ENCODE measurements at places on chromosomes 12 and 14.
A peak's percentile ranks its signal among the peaks of the same experiment; 100 is the strongest.

DNA sequence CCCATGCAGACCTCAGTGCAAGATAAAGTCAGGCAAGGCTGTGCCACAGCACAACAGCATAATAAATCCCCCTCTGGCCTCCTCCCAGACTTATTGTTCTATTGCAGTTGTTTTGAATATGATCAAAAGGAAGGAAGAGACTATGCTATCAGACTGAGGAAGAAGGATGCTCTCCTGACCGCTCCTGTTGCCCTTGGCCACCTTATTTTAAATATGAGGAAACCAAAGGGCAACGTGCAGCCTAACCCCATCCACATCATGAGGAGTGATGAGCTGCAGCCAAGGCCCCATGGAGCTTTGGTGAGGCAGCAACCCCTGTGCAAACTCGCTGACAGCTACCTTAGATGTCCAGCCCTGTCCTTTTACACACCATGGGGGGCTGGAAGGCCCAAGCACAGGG is 291.7 kb downstream of the ZFP36L1 start:
- DNase-seq: no peak

DNA sequence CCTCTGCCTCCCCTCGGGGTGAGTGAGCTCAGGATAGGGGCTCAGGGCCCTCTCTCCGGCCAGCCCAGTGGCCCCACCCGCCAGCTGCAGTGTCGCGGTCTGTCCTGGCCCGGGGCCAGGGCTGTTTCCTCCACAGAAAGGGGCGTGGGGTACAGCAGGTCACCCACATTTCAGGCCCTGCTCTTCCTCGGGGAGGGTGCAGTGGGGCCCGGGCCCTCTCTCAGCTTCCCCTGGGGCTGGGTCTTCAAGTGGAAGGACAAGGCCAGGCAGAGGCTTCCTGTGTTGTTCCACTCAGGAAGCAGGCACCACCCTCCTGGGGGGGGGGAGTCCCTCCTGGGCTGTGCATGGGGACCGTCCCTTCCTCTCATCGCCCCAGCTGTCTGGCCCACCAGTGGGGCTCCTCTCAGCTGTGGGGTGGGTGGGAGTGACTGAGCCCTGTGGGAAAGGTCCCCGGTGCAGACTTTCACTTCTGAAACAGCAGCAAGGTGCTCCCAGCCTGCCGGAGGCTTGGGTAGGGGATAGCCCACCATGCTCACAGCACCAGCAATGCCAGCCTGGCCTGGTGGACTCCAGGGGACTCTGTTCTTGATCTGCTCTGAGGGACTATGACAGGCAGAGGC is 3.7 kb downstream of the GPR132 start:
- peak; percentile 75 for DNase-seq

DNA sequence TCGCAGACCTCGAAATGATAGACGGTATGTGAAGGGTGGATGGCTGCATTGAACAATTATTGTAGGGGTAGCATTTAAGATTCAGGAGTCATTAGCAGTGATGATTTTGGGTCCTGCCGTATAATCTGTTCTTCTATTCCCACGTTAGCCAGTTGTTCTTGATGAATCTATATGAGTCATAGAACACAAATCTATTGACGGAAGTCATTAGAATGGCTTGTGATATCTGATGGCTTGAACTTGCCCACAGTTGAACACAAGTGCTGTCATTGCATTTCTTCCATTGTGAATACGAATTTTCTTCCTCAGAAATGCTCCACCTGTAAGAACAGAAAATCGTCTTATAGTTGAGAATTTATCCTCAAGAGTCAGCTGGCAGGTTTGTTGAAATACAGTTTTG is 1.9 kb downstream of the SRSF5 start:
- DNase-seq: no peak

DNA sequence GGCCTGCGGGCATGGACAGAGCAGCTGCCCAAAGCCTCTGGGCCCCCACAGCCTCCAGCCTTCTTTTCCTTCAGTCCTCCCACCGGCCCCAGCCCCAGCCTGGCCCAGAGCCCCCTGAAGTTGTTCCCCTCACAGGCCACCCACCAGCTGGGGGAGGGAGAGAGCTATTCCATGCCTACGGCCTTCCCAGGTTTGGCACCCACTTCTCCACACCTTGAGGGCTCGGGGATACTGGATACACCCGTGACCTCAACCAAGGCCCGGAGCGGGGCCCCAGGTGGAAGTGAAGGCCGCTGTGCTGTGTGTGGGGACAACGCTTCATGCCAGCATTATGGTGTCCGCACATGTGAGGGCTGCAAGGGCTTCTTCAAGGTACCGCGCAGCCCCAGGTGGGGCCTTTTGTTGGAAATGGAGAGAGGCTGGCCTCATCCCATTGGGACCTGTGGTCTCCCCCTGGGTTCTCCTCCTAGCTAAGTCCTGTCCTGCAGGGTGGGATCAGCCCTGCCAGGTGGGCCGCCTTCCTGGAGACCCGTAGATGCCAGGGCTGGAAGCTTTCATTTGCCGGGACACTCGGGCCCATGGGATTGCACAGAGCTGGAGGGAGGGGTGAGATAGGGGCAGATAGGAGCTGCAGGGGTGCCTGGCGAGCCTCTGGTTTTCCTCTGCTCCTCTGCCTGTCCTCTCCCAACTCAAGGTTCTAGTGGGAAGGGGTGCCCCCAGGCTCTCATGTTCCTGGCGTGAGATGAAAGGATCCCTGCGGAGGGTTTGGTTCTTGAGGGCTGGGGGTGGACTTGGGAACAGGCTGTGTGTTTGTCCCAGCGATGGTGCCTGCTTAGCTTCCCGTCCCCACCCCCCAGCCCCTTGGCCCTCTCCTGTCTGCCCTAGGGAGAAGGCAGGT is 3.8 kb downstream of the NR4A1 start:
- no peak for DNase-seq

GRCh38 chr14:104316723-104317491 is 178.5 kb downstream of the KIF26A start:
- DNase-seq: no peak

GRCh38 chr12:42129595-42130204 is 15.0 kb downstream of the GXYLT1 start:
- no peak for DNase-seq

DNA sequence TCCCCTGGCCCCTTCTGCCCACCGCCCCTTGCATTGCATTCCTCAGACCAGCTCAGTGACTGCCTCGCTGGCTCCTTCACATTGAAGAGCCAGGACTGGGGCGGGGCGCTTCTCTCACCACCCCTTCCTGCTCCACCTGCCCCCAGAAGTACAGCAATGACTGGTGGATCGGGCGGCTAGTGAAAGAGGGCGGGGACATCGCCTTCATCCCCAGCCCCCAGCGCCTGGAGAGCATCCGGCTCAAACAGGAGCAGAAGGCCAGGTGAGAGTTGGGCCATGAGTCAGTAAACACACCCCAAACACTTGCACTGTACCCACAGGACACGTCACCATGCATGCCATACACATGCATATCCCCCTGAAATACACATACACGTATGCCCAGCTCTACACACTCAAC is 5.8 kb downstream of the CACNB3 start:
- DNase-seq: peak; percentile 10

DNA sequence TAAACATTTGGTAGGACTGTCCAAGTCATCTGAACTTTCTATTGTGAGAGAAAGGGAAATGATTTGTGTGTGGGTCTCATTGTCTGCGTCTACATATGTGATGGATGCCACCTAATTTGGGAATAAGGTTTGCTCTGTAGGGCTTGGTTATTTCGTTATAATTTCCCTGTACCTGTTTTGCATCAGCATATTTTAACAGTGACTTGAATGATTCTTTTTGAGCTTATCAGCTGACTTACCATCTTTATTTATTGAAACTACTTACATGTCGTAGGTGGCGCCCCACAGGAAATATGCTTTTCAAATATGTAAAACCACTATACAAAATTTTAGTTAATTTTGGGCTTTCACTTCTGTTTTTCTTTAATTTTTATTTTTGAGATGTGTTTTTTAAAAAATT is 56.5 kb upstream of the BCAT1 start:
- DNase-seq: no peak

GRCh38 chr12:53495903-53496751 is 3.1 kb downstream of the MAP3K12 start:
- no peak for DNase-seq

DNA sequence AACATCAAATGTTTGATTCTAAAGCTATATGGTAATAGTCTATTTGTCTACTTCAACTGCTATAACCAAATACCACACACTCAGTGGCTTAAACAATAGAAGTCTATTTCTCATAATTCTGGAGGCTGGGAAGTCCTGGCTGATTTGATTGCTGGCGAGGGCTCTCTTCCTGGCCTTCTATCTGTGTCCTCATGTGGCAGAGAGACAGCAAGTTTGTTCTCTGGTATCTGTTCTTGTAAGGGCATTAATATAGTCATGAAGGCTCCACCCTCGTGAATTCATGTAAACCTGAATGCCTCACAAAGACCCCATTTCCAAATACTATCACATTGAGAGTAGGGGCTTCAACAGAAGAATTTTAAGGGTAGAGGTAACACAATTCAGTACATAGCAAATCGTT is 34.1 kb downstream of the TRMT5 start:
- no peak for DNase-seq

DNA sequence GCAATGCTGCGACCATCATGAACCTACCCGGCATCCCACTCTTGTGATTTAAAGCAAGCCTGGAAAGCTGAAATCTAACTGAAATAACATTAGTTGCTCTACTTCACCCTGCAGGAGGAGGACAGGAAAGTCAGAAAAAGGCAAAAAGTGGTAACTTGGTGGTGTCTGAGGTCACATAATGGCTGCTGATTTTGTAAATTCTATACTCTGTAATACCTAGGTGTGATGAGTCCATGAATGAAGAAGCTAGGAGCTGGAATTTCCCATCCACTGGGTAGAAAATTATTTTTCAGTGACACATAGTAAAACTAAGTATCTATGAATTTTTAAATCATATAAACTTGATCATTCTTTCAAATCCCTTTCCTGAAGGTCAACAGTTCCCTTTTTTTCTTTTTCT is 183.8 kb downstream of the FOXN3 start:
- DNase-seq: no peak

DNA sequence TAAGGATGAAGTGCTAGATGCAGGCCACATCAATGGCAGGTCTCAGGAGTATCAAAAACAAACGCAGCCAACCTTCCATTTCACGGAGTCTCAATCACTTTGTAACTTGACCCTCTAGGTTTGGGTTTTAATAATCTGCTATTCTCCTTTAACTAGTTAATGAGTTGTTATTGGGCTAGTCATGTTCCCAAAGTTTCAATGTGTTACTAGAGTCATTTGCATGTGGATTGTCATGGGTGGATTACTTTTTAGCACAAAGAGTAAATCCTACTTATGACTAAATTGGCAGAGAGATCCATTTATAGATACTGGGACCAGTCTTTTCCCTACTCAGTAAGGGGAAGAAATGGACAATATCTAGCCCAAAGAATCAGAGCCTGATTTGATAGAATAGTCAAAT is 151.0 kb downstream of the BCAT1 start:
- no peak for DNase-seq

DNA sequence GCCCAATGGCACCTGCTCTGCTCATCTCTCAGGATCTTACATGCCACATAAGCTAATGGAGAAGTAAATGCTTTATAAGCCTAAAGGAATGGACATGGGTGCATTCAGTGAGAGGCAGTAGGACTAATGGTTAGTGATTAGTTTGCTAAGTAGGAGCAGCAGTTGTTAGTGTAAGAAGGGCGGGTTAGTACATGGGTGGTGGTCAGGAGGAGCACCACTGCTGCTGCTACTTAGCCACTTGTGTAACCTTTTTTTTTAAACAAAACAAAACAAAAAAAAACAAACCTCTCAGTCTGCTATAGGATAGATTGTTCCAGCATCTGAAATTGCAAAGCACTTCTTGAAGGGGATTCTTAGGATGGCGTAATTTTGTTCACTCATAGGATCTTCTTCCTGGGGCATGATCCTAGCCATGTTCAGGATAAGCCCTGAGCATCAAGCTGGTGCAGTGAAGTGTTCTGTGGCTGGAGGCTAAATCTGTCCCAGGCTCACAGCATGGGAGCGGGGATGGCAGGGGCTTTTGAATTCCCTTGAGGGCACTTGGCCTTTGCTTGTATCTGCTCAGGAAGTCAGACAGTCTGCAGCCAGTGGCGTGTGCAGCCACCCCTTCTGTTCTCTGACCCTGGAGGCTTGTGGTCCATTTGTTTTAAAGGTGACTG is 63.6 kb downstream of the CHST11 start:
- no peak for DNase-seq

GRCh38 chr12:47840571-47840970 is 20.9 kb upstream of the HDAC7 start:
- no peak for DNase-seq

GRCh38 chr12:104303538-104304151 is at the start of gene EID3:
Gene EID3, plus strand, starts transcription at chr12:104303739. Its CDS starts 196 bp downstream, at chr12:104303935.
- DNase-seq: peak; percentile 89

DNA sequence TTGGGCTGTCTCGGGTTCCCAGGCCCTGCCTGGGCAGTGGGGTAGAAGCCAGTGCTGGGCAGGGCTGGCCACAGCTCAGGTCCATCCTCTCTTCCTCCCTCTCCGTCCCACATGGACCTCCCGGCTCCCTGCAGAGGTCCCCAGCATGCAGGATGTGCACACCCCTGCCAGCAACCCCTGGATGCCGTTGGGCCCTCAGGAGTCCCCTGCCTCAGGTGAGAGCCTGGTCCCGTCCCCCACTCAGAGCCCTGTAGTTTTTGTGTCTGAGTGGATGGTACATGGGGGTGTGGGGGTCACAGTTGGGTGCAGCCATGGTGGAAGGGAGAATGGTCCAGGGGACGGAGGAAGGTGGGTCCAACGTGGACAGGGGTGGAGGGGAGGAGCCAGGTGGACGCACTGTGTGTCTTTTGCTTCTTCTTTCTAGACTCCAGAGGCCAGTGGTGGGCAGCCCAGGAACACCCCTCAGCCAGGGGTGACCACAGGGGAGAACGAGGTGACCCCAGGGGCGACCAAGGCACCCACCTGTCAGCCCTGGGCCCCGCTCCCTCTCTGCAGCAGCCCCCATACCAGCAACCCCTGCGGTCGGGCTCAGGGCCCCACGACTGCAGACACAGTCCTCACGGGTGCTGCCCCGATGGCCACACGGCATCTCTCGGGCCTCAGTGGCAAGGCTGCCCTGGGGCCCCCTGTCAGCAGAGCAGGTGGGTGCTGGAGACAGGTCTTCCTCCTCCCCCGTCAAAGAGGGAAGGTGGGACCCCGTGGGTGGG is 21.7 kb downstream of the PAPLN start:
- DNase-seq: no peak
